ENCODE measurements at places on chromosomes 7 and 10. TPM values are rescaled to one million over a fixed set of nuclear protein-coding genes. Genes with fewer than 3 reads are reported as not detected.

ABCA13 gene
- not detected for total RNA-seq

PILRA gene
- total RNA-seq: not detected

FAM25C gene
- total RNA-seq: not detected

SSBP1 gene
- 212 TPM for total RNA-seq

PDZD7 gene
- 1.4 TPM for total RNA-seq

SLC16A12 gene
- not detected for total RNA-seq

KMT2C gene
- 2.5 TPM for total RNA-seq

GIMAP1 gene
- total RNA-seq: not detected

ADCYAP1R1 gene
- not detected for total RNA-seq

ENTPD1 gene
- not detected for total RNA-seq

DNA sequence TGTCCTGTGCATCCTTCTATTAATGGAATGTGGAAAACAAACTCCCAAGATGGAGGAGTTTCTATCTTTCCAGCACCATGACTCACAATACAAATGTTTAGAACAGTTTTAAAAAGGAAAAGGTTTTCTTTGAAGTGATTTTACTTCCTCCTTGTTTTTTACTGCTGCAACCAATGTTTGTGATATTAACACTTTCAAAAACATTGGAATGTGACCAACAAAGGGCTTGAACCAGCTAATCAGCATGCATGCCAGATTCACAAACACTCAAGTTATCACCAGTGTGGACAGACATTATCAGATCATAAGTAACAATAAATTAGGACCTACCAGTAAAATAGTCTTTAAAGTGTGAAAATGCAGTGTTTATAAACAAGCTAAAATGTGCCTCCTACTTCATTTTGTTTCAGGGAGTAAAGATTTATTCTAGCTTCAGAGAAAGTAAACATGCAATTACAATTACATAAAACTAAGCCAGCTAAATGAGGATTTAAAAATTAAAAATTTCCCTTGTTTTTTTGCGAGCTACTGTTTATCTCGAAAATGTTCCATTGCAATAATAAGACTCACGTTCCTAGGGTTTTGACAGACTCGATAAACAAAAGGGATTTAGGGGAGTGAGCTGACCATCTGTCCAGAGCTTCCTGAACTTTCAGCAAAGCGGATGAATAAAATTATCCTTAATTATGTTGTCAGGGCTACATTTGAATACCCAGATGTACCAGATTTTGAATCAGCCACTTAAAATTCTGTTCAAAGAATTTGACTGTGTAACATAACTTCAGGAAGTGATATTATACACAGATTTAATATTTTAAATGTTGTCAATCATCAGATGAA lies 29.8 kb downstream of the CPVL start:
- no peak for DNase-seq

- peak; percentile 65 for DNase-seq
These were observed 348.6 kb downstream of the ANKRD7 start for GRCh38 chr7:118573085-118573484.

GRCh38 chr7:41451826-41452225 lies 251.1 kb downstream of the INHBA start:
- DNase-seq: no peak

GRCh38 chr7:70886547-70886946 lies 245.4 kb upstream of the GALNT17 start:
- no peak for DNase-seq

DNA sequence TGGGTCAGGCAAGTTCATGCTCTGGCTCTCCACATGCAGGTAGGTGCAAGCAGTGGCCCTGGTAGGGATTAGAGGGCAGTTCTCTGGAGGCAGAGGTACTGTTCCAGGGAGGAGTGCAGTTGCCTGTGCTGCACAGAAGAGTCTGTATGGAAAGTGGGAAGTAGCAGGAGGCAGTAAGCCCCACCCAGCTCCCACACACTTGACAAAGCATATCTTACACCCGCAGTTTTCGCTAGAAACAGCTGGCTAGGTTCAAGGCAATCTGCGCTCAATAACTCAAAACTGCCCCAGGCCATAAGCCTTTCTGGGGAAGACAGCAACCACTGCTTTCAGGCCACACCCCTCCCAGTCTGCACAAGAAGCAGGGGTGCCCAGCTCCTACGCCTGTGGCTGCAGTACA lies 33.1 kb upstream of the ARMC3 start:
- no peak for DNase-seq

- no peak for DNase-seq
These were observed 29.8 kb upstream of the SP8 start for GRCh38 chr7:20816372-20816959.

DNA sequence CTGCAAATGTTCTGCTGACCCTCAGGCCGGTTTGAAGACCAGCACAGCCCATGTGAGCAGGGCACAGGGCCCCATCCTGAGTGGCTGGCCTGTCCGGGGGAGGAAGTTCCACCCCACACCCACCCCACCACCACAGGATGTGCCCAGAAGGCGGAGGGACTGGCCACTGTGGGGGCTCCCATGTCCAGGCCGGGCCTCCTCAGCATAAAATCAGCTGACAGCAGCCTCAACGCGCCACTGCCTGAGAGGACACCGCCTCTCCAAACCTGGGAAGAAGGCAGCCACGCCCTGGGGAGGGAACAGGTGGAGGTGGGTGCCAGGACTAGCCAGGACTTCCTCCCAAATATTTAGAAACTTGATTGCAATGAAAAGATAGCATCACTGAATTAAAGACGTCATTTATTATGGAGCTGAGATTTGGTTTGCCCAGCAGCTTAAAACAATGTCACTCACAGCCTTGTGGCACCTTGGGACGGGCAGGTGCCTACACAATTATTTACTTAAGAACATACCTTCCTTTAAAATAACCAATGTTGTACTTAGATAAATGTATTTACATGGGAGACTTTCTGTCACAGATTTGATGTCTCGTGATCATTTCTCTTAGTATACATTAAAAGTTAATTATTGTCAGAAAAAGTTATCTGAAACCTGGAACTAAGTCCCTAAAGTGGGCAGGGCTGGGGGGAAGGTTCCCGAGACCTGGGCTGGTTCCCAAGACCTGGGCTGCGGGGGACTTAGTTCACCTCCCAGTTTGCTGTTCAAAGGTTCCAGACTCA lies 27.3 kb upstream of the FAM20C start:
- DNase-seq: no peak

GRCh38 chr10:12390733-12391132 lies 41.4 kb downstream of the CAMK1D start:
- DNase-seq: peak; percentile 80

DNA sequence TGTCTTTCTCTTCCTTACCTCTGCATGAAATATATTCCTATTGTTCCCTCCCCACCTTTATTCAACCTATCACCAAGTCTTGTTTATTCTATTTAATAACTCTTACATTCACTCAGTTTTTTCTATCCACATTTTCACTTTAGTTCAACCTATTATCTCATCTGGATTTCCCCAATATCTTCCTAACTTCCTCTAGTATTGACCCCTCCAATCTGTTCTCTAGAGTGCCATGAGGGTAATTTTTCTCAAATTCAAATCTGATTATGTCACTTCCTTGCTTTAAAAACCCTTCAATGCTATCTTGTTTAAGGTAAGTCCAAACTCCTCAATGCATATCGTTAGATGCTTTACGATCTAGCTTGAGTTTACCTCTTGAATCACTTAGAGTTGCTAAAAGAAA lies 86.5 kb downstream of the SDHAF3 start:
- no peak for DNase-seq

DNA sequence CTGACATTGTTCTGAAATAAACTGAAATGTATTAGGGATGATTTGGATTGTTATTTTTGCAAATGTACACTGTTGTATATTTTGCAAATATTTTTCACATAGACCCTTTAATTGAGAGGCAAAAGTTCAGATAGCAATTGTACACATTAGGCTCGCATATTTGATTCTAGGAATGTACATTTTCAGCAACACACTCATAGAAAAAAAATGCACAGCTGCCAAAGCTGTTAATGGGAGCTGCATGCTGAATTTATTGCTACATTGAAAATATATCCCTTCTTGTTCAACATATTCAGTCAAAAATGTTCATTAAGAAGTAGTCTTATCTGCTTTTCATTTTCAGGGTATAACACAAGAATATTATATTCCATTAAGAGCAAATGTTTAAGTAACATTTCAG lies 512.9 kb downstream of the ATRNL1 start:
- no peak for DNase-seq

DNA sequence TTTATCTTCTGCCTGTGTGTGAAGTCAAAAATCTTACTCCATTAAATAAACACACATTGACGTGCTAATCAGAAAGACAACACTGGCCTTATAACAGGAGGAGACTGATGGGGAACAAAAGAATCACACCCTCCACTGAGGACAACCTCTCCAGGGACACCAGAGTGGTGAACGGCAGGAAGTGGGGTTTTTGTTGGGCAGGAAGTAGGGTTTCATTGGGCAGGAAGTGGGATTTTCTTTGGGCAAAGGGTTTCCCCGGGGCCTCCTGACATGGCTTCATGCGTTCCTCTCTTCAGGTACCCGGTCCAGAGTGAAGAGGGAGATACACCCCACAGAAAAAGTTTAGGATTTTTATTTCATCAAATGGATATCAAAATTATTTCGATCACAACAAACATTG lies 30.6 kb downstream of the ADARB2 start:
- DNase-seq: no peak

GRCh38 chr7:18958627-18959026 lies 158.8 kb downstream of the TWIST1 start:
- peak; percentile 45 for DNase-seq

DNA sequence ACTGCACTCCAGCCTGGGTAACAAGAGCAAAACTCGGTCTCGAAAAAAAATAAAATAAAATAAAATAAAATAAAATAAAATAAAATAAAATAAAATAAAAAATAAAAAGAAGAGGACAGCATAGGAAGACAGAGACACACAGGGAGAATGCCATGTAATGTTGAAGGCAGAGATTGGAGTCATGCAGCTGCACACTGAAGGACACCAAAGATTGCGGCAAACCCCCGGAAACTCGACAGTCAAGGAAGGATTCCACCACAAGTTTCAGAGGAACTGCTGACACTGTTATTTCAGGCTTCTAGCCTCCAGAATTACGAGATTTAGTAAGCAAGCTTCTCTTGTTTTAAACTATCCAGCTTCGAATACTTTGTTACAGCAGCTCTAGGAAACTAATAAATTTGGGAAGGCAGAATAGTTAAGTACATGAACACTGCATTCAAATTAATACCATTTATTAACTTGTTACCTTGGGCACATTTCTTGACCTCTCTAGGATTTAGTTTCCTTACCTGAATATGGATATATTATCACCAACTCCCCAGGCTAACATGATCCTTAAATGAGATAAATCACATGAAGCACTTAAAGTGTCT lies 9.5 kb downstream of the CPED1 start:
- DNase-seq: no peak

- peak; percentile 50 for DNase-seq
These were observed 10.9 kb upstream of the TAS2R39 start for GRCh38 chr7:143172354-143172753.

DNA sequence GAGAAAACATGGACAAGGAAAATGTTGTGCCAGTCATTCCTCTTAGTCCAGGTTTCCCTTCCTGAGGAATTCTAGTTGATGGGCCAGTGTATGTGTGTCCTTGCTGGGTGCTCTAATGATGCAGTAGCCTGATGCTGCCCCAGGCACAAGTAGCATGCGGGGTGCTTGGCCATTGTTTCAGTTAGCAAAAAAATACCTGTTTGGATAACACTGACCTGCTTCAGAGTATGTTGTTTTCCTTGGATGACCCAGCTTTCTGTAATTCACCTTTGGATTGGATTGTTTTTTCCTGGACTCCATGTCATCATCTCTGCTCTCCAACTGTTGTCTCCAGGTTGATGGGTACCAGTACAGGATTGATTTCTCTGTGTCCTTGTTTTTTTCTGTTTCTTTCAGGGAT lies 169.2 kb downstream of the SND1 start:
- DNase-seq: no peak

DNA sequence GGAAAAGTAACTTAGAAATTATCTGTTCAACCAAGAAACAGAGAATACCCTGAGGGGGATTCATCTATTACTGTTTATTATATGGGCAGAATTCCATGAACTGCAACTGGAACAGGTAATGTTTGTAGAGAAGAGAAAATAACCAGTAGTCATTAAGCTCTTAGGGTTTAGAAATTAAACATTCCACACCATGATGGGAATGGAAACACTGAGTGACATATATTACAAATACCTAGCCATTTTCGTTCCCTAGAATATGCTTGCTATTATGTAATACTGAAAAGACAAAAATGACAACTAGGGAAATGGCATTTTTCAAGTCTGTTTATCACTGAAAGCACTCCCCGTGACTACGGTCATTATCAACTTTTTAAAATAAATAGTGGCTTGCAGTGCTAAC lies 1007.4 kb downstream of the GATA3 start:
- DNase-seq: no peak

DNA sequence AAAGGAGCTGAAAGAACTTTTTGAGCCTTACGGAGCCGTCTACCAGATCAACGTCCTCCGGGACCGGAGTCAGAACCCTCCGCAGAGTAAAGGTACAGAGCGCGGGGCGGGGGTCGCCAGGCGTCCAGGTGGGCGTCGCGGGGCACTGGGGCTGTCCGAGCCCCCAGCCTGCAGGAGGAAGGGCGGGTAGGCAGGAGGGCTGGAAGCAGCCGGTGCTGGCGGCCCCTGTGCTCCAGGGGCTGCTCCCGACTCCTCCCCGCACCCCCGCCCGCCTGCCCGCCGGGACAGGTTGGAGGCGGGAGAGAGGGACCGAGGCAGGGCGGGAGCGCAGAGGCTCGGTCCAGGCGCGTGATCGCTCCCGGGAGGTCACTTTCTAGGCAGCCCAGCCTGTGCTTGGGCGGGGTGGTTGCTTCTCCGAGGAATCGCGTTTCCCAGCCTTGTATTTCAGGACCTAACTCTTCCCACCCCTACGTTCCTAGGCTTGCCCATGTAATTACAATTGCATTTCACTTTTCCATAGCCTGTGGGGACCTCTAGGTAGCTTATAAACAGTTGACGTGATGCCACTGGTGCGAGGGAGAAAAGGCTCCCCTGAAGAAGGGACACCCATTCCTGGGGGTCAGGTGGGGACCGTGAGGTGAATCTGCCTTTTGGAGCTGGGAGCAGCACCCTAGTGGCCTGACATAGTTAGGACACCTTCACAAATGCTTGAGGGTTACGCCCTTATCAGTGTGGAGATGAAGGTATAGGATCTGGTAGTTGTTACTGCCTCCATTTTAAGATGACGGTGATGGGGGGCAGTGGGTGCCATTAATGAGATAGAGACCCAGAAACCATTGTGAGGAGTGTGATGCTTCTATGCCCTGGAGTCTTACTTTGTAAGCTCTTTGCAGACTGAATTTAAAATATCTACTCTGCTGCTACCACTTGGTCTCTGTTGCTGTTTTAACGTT lies 148.2 kb downstream of the CELF2 start:
- peak; percentile 19 for DNase-seq

DNA sequence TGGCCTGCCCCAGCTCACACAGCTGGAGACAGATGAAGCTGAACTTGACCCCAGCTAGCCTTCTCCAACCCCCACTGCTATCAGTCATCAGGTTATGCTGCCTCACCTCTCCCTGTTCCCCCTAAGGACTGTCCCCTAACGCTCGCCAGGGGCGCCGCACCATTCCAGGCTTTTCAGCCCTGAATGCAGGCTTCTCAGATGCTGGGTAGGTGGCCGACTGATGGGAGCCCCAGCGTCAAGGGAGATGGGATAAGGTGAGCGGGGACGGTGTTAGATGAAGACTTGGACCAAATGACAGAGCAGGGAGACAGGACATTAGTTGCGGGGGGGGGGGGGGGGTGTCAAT lies 15.8 kb upstream of the OPALIN start:
- no peak for DNase-seq

Data from MG63 (cell line).